ENCODE measurements at places on chromosomes 13 and 19.

- no peak for DNase-seq
These were observed 50.2 kb upstream of the LATS2 start for GRCh38 chr13:21111546-21111945.

GRCh38 chr19:10320602-10321416 is 5.0 kb upstream of the FDX2 start:
- DNase-seq, result no peak

DNA sequence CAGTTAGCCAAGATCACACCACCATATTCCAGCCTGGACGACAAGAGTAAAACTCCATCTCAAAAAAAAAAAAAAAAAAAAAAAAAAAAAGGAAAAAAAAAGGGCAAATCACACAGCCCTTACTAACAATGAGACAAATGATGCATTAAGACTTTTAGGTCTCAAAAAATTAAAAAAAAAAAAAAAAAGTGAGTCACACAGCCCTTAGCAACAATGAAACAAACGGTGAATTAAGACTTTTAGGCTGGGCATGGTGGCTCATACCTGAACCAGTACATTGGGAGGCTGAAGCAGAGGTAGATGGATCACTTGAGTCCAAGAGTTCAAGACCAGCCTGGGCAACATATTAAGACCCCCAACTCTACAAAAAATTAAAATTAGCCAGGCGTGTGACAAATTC is 32.4 kb upstream of the EIF3G start:
- no peak for DNase-seq

GRCh38 chr13:113796964-113797676 is 38.1 kb downstream of the TMEM255B start:
- no peak for DNase-seq

DNA sequence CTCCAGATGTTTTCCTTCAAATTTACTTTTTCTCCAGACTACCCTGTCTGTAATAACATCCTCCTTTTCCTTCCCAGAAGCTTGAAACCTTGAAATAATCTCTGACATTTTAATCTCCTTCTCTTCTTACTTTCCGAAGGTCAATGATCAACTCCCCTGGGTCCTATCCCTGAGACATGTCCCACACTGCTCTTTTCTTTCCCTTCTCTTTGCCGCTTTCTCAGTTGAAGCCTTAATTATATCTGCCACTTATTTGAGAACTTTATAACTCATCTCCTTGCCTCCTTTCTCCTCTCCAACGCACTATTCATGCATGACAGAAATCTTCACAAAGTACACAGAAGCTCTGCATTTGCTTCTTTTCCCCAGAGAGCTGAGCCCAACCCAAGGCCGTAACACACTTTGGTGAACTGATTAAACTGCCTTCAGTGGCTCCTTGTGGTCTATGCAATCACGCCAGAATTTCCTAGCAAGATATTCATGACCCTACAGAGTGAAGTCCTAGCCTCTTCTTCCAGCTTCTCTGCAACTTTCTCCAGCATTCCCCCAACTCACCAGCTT is 9.2 kb upstream of the WASF3 start:
- no peak for DNase-seq

- DNase-seq, result no peak
These were observed 230.1 kb downstream of the KCTD12 start for GRCh38 chr13:76656056-76656455.

- DNase-seq, result no peak
These were observed 239.4 kb downstream of the COL4A1 start for GRCh38 chr13:110067355-110068175.

DNA sequence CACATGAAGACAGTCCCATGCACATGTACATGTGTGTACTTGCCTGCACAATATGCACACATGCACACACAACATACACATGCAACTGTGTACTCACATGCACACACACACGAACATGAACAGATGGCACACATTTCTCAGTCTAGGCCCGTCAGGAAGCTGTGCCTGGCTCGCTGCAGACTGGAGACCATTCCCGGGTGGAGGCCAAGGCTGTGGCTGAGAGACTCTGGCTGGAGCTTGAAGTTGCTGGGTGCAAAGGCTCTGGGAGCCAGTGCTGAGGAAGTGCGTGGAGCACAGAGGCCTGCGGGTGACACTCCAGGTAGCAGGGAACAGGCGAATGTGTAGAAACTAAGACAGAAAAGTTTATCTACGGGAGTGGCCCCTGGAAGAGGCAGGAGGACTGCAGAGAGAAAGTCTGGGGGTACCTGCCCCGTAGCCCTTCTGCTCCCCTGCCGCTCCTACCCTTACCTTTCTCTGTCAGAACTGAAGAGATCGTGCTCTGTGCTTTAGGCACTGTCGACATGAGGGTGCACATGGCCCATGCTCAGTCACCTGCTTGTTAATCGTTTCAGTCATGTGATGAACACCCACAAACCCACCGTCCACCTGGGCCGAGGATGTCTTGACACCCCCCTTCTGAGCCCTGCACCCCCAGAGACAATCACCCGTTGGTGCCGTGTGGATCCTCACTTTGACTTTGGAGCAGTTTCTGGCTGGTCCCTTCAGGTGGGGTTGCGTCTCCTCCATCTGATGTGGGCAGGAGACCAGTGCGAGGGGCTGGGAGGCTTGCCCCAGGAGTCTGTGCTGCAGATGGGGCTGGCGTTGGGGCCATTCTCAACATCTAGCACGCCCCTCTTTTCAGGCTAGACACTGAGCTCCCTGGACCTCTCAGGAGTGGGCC is 69.4 kb downstream of the TEX29 start:
- DNase-seq, result no peak

- DNase-seq, result no peak
These were observed 812.8 kb upstream of the SLC10A2 start for GRCh38 chr13:103878891-103879605.

DNA sequence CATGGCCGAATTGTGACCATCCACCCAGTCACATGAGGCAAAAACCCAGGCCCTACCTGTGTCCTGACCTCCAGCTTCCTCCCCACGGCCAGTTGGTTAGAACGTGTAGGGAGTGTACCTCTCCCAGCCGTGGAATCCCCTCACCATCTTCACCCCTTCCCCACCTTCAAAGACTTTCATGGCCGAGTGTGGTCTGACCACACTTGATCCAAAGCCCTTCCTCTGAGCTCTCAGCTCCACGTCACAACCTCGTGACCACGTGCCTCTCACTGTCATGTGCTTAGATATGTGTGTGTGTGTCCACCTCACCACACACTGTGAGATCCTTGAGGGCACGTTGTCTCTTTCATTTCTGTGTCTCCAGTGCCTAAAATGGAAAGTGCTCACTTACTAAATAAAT is 48.6 kb upstream of the UBE2L5 start:
- no peak for DNase-seq

- DNase-seq, result peak; percentile 50
These were observed 132.7 kb upstream of the KL start for GRCh38 chr13:32883474-32883873.

DNA sequence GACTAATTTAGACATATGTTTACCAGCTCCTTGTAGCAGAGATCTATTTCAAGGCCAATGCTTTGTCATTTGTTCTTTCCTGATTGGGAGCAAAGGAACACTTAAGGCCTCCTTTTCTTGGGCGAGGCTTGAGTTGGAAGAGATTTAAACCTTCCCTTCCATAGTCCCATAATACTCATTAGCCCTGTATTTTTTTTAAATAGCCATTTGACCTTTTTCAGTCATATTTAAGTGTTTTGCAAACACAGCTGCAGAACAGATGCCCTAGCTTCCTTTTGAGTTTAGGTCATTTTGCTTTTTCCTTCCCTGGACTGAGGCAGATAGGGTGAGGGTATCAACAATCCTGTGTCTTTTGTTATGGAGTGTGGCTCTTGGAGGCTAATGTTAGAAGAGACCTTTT is 198.3 kb downstream of the NBEA start:
- DNase-seq, result no peak

- DNase-seq, result peak; percentile 75
These were observed 180.9 kb downstream of the PCCA start for GRCh38 chr13:100269837-100270236.

GRCh38 chr13:42760951-42761350 is 20.4 kb upstream of the FAM216B start:
- no peak for DNase-seq

- DNase-seq, result no peak
These were observed 5.6 kb upstream of the PRKD2 start for GRCh38 chr19:46722421-46723022.

DNA sequence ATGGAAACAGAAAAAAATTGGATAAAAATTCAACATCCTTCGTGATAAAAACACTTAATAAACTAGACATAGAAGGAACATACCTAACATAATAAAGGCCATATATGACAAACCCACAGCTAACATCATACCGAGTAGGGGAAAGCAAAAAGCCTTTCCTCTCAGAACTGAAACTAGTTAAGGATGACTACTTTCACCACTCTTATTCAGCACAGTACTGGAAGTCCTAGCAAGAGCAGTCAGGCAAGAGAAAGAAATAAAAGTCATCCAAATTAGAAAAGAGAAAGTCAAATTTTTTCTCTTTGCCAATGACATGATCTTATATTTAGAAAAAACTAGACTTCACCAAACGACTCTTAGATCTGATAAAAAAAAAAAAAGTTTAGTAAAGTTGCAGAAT is 25.8 kb upstream of the SLC7A9 start:
- DNase-seq, result no peak

GRCh38 chr19:2054763-2055162 is 3.7 kb upstream of the MKNK2 start:
- DNase-seq, result peak; percentile 56

DNA sequence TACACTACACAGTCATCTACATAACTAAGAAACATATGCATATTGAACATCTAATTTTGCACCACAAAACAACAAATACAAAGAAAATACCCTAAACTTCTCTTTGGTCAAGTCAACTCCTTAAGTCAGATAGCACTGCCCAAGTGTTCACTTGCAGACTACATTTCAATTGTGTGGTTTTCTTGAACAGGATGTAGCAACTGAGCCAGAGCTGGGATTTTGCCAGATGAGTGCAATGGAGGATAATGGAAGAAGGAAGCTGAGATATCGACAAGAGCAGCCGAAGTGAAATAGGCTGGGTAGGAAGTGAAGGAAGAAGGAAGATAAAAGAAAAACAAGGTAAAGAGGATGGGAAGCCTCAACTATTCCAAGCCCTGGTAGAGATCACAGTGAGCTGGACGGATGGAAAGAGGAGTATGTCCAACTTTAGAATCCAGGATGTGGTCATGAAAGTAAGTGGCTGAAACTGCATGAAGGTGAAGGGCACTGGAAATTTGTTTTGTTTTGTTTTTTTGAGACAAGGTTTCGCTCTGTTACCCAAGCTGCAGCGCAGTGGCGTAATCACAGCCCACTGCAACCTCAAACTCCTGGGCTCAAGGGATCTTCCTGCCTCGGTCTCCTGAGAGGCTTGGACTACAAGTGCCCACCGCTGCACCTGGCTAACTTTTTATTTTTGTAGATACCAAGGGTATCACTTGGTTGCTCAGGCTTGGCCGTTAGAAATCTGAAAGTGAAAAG is 15.0 kb downstream of the NUFIP1 start:
- peak; percentile 11 for DNase-seq

GRCh38 chr13:108120856-108121255 is 94.5 kb downstream of the LIG4 start:
- DNase-seq, result no peak

DNA sequence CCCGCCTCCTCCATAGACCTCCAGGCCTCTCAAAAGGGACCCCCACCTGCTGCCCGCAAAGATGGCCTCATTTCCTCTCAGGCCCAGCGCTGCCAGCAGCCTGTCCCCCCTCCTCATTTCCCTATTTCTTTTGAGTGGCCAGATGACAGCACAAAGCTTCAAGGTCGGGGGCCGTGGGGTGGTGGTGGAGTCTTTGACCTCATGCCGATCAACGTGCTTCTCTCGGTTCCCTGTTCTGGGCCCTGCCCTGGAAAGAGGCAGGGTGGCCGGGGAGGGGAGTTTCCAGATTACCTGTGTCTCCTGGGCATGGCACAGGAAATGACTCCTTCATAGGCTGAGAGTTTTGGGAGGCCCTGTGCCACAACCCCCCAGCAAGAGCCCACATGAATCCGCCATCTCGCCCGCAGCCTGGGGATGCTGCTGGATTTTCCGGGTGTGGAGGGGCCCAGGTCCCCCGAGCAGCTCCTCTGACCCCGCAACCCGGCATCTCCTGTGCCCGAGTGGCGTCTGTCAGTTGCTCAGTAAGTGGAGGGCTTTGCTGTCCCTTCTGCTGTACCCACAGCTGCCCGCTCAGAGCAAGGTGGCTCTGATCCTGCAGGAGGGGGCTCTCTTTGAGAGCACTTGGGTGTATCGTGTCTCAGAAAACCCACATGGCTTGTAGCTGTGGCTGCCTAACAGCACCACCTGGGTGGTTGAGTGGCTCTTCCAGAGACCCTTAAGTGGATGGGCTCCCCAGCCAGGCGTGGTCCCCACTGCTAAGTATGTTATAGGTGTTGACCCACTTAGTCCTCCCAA is 139.4 kb downstream of the SIPA1L3 start:
- no peak for DNase-seq

DNA sequence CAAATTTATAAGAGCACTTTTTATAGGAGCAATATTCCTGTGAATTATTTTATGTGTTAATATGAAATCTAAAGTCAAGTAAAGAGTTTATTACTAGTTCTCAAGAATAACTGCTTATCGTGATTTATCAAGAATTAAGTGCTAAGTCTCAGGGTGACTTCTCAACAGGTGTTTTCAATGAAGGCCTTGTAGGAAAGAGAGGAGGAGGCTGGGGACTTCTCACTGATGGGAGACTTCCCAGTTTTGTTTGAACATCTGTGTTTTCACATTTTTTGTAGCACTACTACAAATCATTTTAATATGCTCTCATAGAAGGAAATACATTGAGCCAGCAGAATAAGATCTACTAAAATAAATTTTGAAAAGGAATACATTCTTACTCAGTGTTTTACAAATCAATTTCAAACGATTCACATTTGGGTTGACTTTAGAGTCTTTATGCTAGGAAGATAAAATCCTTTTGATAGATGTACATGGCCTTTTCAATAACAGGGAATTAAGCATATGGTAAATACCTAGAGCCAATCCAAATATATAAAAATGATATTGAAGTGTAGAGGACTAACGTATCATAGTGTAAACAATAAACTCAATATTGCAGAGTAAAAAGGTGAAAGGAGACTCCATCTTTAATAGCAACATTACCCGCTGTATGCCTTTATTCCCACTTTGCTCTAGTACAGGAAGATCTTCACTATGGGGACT is 6.8 kb downstream of the PCDH17 start:
- no peak for DNase-seq

DNA sequence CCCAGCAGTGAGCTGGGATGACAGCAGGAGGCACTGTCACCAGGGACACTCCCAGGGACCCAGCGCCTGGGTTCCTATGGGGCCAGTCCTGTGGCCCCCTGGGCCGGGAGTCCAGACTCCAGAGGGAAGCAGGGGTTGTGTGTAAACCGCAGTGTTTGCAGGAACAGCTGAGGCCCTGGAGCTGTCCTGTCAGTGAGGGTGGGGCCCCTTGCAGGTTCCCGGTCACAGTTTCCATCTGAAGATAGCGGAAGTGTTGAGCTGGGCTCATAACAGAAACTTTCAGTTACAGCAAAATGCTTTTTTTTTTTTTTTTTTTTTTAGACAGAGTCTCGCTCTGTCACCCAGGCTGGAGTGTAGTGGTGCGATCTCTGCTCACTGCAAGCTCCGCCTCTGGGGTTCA is 17.7 kb upstream of the CSNK1G2 start:
- no peak for DNase-seq

GRCh38 chr13:100235311-100235901 is 146.5 kb downstream of the PCCA start:
- peak; percentile 75 for DNase-seq

- DNase-seq, result no peak
These were observed 9.0 kb upstream of the MYDGF start for GRCh38 chr19:4678881-4679790.
